Smooth muscle cell of the brain vasculature (primary cell): ENCODE measurements at places on chromosomes 2 and 18.
A peak's percentile ranks its signal among the peaks of the same experiment; 100 is the strongest.

DNA sequence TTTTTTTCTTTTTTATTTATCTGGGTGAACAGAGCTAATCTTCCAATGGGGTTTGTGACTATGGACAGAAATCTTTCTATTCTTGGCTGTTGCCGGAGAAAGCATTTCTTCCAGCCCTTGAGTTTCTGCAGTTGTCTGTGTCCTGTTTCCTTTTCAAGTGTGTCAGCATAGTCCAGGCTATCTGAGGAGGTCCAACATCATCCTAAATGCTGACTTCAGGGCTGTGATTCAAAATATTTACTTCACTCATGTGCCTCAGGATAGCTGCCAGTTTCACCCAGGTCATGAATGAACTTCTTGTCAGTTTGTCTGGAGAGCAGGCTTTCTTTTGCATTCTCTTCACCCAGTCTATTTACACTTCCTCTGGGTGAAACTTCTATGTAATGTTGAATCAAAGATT, 27.9 kb downstream of the ITGAV start:
- no peak for DNase-seq

GRCh38 chr2:158317642-158318041, 138.9 kb downstream of the CCDC148 start:
- no peak for DNase-seq

GRCh38 chr2:183093857-183094657, 15.5 kb downstream of the DUSP19 start:
- no peak for DNase-seq

GRCh38 chr2:186889101-186889879, 40.3 kb upstream of the ZSWIM2 start:
- no peak for DNase-seq

- DNase-seq: no peak
Measured at GRCh38 chr2:232977438-232977971, 35.6 kb downstream of the NGEF start.

GRCh38 chr18:13494871-13495445, 231.4 kb downstream of the FAM210A start:
- no peak for DNase-seq

- no peak for DNase-seq
Measured at GRCh38 chr2:220915092-220915623, 656.9 kb downstream of the EPHA4 start.

DNA sequence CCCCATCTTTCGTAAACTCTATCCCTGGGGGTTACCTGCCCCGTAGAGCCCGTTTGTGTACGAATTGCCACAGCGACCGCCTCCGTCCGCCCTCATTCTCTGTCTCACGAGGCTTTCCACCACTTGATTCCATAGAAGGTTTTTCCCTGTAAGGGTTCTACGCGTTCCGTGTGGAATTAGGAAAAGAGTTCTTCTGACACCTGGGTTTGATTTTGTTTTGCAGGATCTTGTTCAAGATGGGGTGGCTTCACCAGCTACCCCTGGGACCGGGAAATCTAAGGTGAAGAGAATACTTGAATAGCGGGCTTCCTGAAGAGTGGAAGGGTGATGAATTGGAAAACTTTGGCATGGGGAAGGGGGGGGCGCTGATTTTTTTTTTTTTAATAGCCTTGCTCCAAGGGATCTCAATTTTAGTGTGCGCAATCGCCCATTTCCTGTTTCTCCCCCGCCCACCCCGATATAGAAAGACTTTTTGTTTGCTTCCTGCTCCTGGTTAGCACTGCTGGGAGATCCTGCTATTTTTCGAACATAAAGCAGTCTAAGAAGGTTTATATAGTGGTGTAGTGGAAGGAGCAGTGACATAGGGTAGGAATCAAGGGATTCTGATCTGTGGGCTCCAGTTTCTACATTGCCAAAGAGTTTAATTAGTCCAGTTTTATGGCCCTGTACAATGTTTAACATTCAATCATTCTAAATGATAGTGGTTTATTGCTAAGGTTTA, 564 bp downstream of the GCC2 start:
- peak; percentile 6 for DNase-seq

GRCh38 chr2:209097168-209097567, 326.7 kb upstream of the MAP2 start:
- DNase-seq: no peak

- no peak for DNase-seq
Measured at GRCh38 chr2:40628556-40628955, 176.7 kb upstream of the SLC8A1 start.

GRCh38 chr2:207892716-207893402, 123.2 kb upstream of the FZD5 start:
- DNase-seq: no peak

DNA sequence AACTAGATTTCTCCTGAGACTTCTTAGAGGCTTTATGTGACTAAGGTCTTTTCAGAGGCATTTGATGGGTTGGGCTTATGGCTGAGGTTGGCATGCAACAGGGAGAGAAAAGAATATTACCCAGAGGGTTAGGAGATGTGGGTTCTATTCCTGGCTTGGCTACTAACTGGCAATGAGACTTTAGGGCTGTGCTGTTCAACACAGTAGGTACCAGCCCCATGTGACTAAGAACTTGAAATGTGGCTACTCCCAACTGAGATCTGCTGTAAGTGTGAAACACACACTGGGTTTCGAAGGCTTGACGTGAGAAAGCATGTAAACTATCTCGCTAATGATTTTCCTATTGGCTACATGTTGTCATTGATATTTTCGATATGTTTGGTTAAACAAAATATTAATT, 324.9 kb upstream of the SLC14A2 start:
- no peak for DNase-seq

DNA sequence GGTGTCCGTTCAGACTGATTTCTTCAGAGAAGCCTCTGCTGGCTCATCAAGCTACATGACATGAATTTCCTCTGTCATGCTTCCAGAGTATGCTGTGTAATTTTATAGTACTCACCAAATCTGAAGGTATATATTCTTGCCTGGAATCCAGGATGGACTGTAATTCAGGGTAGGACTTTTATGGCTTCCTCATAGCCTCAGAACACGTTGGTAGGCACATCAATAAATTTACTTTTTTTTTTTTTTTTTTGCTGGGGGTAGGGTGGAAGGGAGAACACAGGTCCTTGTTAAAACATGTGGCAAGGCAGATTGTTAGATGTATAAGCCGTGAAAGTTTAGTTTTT, 34.4 kb downstream of the MTA3 start:
- DNase-seq: no peak

DNA sequence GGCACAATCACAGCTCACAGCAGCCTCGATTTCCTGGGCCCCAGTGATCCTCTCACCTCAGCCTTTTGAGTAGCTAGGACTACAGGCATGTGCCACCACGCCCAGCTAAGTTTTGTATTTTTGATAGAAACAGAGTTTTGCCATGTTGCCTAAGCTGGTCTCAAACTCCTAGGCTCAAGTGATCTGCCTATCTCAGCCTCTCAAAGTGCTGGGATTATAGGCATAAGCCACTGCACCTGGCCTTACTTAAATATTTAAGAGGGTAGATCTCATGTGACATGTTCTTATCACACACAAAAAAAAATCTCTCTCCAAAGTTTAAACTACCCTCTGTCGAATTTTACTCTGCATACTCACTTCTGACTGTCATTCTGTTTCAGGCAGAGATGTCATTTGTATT, 75.4 kb upstream of the CHRNA1 start:
- no peak for DNase-seq

GRCh38 chr18:9106800-9107584, 4.5 kb downstream of the NDUFV2 start:
- DNase-seq: no peak

DNA sequence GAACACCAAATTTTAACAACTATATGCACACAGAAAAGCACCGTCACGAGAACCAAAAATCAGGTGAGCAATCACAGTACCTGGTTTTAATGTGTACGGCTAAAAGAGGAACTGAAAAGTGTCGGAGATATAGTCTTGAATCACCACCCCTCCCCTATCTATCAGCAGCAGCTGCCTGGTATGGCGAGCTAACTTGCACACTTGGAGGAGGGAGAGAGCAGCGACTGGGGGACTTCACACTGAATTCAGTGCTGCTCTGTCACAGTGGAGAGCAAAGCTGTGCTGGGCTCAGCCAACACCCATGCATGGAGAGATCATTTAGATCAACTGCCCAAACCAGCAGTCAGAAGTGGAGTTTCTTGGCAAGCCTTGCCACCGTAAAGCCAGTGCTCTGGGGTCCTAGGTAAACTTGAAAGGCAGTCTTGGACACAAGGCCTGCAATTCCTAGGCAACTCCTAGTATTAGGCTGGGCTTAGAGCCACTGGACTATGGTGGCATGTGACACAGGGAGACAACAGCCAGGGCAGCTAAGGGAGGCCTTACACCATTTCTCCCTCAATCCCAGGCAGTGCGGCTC, 89.2 kb upstream of the CD226 start:
- no peak for DNase-seq

GRCh38 chr2:236752096-236752495, 182.5 kb downstream of the ACKR3 start:
- DNase-seq: no peak

GRCh38 chr2:182210669-182211068, 216.2 kb downstream of the PDE1A start:
- DNase-seq: no peak

DNA sequence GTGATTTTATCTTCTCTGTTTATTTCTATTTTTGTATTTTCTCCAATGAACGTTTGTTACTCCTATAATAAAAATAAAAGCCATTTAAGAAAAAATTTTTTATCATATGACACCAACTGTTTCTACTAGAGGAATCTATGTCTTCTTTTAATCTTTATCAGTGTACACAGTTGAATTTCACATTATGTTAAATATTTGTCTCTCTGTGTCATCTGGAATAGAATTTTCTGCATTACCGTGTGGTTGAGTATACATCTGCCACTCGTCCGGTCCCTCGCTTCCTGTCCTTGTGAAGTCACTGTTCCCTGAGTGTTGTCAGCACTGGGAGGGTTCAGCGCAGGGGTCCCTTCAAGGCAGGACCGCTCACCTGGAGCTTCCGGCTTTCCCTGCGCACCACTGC, 99.2 kb downstream of the LDLRAD4 start:
- DNase-seq: no peak

DNA sequence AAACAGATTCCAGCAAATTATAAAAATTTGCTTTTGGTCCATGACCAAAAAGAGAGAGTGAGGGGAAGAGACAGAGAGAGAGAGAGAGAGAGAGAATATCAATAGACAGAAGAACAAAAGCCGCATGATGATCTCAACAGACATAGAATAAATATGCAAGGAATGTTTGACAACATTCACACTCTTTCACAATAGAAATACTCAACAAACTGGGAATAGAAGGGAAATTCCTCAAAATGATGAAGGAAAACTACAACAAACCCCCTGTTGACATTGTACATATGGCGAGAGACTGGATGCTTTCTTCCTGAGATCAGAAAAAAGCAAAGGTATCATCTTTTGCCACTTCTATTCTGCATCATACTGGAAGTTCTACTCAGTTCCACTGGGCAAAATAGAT, 309.7 kb downstream of the RAD51AP2 start:
- no peak for DNase-seq

- DNase-seq: no peak
Measured at GRCh38 chr2:156380117-156380645, 47.7 kb upstream of the NR4A2 start.

DNA sequence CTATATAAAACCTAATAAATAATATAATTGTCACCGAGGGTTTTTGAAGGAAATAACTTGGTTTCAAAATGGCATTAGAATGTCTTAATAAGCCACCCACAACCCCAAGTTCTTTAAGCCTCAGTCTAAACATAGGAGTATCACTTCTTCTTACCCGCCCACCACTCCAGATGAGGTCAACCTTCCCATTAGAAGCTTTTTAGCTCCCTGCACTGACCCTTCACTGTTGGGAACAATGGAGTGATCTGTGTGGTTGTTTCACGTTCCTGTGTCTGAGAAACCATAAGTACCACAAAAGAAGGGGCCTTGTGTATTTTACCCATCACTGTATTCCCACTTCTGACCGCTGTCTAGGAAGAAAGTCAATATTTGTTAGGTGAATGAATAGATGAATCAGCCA, 326.3 kb upstream of the ZNF521 start:
- DNase-seq: no peak

- no peak for DNase-seq
Measured at GRCh38 chr18:32420084-32420750, 50.5 kb downstream of the GAREM1 start.

DNA sequence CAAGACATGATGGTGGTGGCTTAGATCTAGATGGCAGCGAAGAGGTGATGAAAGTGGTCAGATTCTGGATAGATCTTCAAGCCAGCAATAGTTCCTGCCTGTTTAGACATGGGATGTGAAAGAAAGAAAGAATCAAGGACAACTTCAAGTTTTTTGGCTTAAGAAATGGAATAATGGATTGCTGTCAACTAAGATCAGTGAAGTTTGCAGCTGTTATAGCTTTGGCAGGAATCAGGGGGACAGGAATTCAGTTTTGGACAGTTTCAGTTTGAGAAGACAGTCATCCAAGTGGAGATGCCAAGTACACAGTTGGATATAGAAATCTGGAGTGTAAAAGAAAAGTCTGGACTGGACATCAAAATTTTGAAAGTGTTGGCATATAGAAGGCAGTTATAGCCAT, 283.7 kb upstream of the PKDCC start:
- no peak for DNase-seq

DNA sequence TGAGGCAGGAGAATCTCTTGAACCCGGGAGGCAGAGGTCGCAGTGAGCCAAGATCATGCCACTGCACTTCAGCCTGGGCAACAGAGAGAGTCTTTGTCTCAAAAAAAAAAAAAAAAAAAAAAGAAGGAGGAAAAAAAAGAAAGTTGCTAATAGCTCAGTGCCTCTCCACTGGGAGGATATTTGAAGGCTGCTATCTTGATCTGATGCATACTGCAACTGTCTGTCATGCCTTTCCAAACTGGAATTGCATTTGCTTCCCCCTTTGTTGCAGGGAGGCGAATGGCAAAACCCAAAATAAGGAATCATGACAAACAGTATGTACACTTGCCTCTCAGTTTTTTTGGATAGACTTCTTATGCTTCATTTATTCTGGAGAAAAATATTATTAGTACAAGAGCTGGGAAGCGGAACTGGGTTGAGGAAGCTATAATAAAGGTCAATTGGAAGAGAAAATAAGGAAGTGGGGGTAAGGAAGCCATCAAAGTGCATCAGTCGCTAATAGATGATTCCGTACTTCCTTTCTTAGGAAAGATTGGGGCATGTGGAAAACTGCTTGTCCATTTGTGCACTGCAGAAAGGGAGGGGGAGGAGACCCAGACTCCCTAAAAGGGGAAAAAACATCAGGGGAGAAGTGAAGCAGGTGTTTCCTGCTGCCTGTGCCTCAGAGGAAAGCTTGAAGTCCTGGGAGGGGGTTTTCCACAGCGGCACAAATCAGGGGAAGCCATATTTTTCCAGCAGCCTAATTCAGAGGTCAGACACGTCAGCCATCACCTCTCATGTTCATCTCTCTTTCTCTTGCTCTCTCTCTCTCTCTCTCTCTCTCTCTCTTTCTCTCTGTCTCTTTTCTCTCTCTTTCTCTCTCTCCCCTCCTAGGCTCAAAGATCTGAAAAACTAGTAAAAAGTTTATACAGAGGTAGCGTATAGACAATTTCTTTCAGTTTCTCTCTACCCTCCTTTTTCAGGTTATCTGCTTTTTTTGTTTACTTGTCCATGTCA, 301.4 kb upstream of the TNP1 start:
- no peak for DNase-seq
